ENCODE measurements at places on chromosomes 6 and 20.

DNA sequence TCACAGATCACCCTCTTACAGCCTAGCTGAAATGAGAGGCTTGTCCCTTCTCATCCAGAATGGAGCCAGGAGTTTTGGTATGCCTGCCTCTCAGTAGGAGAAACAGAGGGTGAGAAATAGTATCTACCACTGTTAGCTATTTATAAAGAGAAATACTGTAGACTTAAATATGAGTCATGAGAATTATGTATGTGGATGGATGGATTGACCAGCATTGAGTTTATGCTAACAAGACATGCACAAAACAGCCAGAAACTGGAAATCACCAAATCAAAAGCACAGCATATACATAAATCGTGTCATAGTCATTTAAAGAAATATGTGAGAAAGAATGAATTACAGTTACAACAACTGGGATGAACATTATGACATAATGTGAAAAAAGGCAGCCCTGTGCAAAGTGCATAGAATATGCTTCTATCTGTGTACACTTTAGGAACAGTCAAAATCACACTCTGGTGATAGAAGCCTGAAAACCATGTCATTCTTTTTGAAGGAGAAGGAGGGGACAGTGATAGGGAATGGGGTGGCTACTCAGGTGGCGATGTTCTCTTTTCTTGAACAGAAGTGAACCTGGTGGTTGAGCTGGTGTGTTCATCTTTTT is 79.8 kb upstream of the KIF25 start:
- DNase-seq = no peak

DNA sequence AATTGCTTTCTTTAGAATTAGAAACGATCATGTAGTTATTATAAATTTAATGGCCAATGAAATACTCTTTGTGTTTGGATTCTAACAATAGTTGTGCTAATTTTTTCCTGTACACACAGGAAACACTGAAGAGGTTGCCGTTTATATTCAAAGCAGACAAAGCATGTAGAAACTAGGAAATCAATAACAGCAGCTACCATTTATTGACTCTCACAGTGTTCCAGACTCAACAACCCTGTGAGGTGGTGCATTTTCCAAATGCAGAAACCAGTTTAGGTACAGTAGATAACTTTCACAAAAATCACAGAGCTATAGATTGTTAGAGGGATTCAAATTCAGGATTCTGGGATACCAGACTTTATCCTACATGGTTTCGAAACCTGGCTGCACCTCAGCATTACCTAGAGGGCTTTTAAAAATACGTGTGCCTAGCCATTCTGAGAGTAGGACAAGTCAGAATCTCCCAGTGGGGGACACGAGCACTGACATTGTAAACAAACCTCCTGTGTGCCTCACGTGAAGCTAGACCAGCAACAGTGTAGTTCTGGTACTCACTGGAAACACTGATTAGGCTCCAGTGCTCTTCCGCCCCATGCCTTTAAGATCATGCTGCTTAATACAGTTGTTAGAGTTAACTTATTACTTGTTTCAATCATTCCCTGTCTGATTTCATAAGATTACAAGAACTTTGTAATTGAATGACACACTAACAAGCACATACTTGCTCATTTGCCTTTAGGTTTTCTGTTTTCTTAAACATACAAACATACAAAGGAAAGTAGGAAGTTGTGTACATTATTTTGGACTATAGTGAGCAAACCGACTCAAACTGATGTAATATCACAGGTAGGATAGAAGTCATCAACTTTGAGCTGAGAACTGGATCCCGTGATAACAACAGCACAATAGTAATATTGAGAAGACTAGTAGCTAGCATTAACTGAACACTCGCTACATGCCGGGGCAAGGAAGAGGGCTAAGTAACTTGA is 65.8 kb downstream of the MAP3K4 start:
- DNase-seq = no peak

DNA sequence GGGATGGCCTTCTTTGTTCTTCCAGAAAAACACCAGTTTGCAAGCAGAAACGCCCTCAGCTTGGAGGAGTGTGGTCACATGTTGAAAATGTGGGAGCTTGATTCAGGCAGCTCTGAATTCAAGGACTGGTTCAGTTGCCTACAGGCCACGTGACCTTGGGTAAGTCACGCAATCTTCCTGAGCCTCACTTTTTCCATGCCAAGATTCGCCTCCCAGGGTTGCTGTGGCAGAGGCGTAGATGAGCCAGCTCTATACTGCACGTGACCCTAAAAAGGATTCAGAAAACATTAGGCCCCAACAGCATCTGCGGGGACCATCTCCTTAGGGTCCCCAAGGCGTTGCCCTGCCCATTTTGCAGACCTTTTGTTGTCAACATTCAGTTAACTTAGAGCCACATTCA is 112.0 kb upstream of the SNX9 start:
- peak; percentile 11 for DNase-seq

- no peak for DNase-seq
Measured at GRCh38 chr6:16993396-16993795, 108.5 kb upstream of the STMND1 start.

GRCh38 chr20:22430154-22430745 is 154.1 kb downstream of the FOXA2 start:
- no peak for DNase-seq
